ENCODE measurements at places on chromosomes 6 and 20.
A peak's percentile ranks its signal among the peaks of the same experiment; 100 is the strongest.

- peak; percentile 22 for DNase-seq
Measured at GRCh38 chr20:25247518-25247955, 348 bp upstream of the PYGB start.

DNA sequence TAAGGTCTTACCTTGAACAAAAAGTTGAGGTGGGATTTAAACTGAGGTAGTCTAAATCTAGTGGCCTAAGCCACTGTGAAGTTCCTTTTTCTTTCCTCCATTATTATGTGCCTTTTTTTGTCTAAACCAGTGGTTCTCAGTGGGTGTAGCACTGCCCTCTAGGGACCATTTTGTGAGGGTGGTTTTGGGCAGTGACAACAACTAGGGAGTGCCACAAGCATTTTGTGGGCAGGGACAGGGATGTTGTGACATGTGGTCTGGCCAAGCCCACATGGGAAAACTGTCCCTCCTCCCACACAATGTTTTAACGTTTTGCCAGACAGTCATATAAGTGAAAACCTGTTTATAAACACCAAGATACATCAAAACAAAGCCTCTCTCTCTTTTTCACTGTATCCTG lies 899.4 kb upstream of the FLRT3 start:
- no peak for DNase-seq

- no peak for DNase-seq
Measured at GRCh38 chr20:51696304-51697071, 71.7 kb downstream of the ATP9A start.

- DNase-seq: no peak
Measured at GRCh38 chr20:17835240-17835933, 133.2 kb downstream of the SNX5 start.

GRCh38 chr6:93954584-93954983 lies 535.2 kb upstream of the EPHA7 start:
- DNase-seq: no peak

DNA sequence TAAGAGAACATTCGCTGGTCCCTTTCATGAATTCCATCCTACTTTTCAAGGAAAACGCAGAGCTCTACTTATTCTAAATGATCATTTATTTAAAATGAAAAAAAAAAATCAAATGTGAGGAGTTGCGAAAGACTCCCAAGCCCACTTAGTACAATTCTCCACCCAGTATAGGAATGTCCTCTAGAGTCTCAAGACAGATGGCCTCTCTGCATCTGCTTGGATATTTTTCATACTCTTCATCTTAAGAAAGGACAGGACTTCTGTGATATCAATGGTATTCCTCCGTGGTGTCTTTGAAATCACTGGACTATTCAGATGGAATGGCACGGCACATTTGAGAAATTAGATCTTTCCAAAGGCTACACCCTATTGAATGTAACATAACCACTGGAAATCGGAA lies 107.1 kb downstream of the PTPRK start:
- no peak for DNase-seq

GRCh38 chr6:115948751-115949150 lies 111.9 kb downstream of the FRK start:
- DNase-seq: no peak

DNA sequence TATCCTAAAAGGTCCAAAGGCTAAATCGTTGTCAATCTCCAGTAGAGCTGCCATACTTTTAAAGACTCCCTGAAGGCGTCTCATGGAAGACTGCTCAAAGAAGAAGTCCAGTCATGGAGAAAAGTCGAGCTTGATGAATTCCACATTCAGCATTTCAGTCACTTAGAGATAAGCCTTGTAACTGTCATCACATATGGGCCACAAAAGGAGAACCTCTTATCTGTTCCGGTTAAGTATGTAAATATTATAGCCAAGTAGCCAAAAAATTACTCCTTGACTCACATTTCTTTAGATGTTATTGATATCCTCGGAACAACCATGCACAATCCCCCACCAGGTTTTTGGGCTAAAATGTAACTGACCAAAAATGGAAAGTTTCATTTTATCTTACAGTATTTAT lies 9.8 kb upstream of the CNKSR3 start:
- no peak for DNase-seq

- no peak for DNase-seq
Measured at GRCh38 chr6:14824060-14824459, 421.8 kb upstream of the JARID2 start.

DNA sequence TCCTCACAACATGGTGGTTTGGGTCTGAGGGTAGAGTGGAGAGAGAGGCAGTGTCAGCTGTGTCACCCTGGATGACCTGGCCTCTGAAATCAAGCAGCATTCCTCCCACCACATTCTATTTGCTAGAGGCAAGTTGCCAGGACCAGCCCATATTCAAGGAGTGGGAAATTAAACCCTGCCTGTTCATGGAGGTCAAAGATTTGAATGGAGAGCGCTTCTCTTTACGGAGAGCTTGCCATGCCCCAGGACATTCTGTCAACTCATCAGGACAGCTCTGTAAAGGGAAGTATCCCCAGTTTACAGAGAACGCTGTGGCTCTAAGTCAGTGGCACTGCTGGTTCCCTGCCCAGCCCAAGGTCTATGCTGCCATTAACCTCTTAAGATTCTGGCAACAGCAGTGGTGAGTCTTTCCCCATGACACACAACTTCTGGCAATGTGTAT lies 90.0 kb upstream of the INSM1 start:
- no peak for DNase-seq

DNA sequence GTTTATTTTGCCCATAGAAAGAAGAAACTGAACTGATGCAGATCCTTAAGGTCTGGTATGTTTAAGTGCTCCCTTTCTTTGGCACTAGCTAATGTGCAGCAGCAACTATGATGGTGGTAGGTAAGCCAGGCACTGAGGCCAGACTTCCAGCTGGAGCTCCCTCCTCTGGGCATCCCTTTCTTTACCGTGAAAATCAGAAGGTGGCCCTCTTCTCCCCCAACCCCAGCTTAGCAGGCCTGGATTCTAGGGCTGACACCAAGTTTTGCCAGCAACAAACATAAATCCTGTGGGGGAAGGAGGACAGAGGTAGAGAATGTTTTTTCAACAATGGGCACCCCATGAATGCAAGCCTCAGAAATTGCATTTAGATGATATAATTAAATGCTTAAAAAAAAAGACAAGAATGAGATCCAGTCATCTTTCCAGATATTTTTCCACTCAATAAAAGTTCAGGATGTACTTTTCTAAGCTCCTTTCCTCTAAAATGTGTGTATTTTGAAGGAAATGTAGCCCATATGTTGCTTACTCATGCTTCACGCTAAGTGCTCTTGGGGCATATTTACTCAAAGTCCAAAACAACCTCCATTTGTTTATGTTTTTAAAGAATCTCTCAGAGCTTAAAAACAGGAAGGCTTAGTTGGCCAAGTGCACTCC lies 123.9 kb upstream of the NXT1 start:
- no peak for DNase-seq

GRCh38 chr6:10407018-10407673 lies 7.7 kb downstream of the TFAP2A start:
- no peak for DNase-seq

DNA sequence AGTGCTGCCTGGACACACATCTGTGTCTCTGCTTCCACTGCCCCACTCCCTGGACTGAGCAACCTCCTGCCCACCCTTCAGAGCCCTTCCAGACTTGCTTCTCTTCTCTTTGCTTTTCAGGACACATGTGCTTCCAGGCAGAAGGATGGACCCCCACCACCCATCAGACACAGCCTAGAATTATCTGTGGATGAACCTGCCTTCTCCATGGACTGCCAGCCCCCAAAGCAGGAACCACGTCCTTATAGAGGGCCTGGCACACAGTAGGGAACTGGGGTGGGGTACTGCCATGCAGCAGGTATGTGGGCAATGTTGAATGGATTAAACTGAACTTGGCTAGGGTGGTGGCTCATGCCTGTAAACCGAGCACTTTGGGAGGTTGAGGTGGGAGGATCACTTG lies 3.6 kb downstream of the KIAA1755 start:
- DNase-seq: no peak

- DNase-seq: no peak
Measured at GRCh38 chr6:139494376-139494990, 120.0 kb upstream of the CITED2 start.

DNA sequence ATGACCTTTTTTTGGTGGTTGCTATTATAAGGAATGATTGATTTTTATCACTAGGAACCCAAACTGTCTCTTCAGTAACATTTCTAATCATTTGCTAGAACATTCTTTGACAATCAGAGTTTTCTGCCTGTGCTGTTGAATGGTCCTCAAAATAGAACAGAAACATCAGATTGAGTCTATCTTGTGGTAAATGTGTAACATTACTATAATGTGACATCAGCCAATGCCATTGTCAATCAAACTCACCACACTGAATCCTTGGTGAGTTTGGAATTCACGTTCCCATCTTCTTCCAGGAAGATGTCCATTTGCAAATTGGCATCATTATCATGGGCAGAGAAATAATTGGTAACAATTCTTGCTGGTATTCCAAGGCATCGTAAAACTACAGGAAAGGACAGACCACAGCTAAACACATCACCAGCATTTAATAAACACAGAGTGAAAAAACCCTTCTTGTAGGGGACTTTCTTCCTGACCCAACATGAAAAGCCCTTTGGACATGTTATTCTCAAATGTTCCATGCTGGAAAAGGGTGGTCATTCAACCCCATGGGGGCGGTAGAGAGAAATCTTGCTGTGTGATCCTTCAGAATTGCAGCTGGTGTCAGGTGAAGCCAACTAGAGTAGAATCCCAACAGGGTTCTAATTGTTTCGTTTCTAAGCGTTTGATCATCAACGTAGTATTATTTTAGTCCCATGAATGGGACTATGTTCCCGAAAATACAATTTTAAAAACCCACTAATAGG lies 98.5 kb downstream of the F13A1 start:
- DNase-seq: no peak

GRCh38 chr6:17884498-17885478 lies 102.6 kb downstream of the KIF13A start:
- no peak for DNase-seq

- no peak for DNase-seq
Measured at GRCh38 chr6:143476545-143476944, 25.9 kb downstream of the PEX3 start.

- no peak for DNase-seq
Measured at GRCh38 chr6:35078226-35078850, 62.8 kb downstream of the TCP11 start.

GRCh38 chr6:111737065-111737521 lies 131.4 kb upstream of the TRAF3IP2 start:
- peak; percentile 37 for DNase-seq

- DNase-seq: no peak
Measured at GRCh38 chr20:10476319-10476724, 41.2 kb downstream of the SLX4IP start.

DNA sequence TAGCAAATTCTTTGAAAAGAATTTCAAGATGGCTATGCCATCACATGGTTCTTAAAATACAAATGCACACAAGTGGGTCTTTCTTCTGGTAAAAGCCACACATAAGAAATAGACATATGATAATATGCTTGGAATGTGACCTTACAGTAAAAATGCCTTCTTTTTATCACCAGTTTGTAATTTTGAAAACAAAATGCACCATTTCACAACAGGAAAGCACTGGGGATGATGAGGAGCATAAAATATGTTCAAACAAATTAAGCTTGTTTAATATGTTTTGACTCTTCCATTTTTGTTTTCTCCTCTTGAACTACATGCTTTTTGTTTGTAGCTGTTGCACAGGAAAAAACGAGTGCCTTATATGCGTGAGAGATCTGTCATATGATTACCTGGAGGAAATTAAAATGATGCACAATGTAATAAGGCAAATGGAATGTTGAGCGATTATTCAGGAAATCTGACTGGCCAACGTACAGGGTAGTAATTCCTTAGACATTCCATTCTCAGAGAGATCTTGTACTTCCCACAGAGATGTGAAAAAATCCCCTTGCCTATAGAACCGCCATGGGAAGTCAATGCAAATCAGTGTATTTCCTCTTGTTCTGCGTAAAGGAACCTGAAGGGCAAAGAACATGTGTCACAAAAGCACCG lies 911.6 kb downstream of the TFAP2A start:
- no peak for DNase-seq

DNA sequence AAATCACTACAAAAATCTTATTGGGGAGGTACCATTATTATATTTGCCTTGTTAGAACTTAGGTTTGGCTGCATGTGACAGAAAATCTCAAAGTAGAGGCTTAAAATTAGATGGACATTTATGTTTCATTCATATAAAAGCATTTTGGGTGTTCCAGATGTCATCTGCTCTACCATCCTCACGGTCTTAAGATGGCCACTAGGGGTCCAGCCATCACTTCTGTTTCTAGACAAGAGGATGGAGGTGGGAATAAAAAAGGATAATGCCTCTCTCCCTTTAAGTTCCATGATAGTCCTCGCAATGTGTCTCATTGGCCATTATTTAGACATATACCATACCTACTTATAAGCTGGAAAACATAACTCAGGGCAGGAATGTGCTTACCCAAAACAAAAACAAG lies 929.5 kb downstream of the KIF16B start:
- no peak for DNase-seq

- no peak for DNase-seq
Measured at GRCh38 chr6:36915599-36915998, 29.8 kb downstream of the C6orf89 start.

DNA sequence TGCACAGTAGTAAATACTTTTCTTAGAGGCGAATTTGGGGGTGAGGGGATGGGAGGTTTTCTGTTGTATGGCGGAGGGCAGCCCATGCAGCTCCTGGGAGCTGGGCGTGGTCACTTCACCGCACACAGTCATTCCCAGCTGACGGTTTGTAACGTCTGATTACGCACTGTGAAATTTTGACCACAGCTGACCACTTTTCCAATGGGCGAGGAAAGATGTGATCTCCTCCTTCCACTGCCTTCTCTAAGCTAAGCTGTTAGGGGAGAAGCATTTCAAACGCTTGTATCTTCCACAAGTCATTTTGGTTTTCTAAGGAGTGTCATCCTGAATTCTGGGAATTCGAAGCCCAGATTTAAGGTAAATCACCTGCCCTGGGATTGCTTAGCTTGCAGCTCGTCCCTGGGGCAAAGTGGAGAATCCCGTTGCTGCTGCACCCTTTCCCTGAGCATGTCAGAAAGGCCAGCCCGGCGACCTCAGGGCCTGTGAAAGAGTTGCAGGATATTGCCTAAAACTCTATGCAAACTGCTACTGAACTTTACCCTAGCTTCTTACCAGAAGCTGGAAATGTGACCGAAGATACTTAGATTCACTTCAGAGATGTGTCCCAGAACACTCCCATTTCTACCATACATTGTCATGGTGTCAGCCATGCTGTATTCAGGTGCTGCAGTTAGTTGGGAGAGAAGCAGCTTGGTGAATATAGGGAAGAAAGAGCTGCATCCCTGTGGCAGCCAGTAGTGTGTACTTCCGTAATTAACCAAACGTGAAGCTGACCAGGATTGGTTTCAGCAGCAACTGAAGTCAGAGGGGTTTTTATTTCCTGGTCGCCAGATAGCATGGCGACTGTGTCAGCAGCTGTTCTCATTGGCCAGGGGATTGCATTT lies 58.9 kb downstream of the RREB1 start:
- DNase-seq: no peak

GRCh38 chr20:61724376-61724775 lies 341.3 kb downstream of the TAF4 start:
- no peak for DNase-seq

GRCh38 chr6:136351518-136352110 lies 62.0 kb upstream of the BCLAF1 start:
- DNase-seq: no peak
